T-helper 2 cell (primary cell): ENCODE measurements at places on chromosomes 12 and 14.

DNA sequence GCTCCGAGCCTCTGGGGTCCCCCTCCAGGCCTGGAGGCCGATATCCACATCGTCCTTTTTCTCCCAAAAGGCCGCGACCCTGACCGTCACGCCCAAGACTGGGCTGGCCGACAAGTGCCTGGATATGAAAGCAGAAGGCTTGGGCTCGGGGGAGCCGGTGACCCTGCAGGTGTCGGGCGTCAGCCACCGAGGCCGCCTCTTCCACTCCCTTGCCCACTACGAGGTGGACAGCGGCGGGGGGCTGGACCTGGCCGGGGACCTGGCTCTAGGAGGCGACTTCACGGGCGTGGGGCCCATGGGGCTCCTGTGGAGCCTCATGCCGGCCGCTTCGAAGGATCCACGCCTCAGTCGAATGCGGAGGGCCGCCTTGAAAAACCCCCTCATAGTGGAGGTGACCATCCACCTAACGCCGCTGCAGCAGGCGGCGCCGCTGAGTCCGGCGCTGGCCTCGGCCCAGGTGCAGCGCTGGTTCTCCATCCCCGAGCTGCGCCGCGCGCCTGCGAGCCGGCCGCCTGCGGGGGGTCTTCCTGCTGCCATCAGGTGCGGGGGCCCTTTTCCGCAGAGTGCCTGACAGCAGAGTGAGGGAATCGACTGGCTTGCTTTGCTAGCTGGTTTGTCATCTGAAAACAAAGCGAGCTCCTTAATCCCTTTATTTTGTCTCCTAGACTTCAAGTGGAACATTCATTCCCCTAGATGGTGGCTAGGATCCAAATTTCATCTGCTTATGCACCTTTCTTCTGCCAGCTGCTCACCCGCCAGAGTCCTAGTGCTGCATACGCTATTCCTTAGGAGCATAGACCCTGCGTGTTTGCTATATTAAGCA, 10.6 kb upstream of the DNAL1 start:
- DNase-seq: no peak

GRCh38 chr14:100532906-100533655, 54.1 kb downstream of the BEGAIN start:
- no peak for DNase-seq

DNA sequence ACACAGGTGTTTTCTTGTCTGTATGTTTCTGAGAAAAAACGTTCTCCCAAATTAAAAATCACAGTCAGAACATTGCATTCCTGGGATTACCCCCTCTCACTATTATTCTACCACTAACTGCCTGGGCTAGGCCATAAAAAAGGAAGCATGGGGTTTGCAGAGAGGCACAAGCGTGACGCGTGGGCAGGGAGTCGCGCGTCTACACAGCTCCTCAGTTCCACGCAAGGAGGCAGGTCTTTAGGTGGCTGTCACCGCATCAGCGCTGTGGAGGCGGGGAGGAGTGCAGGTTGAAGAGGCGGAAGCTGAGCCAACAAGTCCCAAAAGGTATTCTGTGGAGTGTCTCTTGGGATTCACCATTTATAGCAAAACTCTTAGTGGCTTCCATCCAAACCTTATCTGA, 109.9 kb downstream of the RIMBP2 start:
- DNase-seq: no peak

DNA sequence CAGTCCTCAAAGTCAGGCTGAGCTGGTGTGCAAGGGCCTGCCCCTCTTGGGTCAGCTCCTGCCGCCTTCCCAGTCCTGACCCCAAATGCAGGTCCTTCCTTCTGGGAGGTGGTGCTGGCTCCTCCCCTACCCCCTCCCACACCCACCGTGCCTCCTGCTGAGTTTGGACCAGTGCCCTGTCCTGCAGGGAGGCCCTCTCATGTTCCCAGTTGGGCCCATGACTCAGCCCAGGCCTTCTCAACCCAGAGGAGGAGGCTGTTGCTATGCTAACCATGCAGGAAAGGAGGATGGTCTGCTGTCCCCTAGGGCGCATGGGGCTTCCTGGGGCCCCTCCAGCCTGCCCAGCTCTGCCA, 4.4 kb downstream of the ZBTB42 start:
- no peak for DNase-seq

GRCh38 chr14:69259168-69259526, 811 bp upstream of the GALNT16 start:
- no peak for DNase-seq

DNA sequence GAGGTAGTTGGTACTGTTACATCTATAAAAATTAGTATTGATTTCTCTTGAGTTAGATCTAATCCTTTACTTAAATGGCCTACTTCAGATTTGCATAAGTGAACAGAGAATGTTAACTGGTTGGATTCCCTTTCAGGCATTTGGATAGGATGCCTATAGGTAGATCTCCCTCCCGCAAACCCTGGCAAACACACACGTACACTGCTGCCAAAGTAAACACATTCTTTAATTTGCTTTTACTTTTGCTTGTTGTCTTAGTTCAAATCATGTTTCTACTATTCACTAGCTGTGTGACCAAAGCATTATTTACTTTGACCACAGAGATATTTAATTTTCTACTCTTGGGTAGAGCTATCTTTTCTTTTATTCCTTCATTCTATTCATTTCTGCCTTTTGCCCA, 936.1 kb upstream of the FBXO33 start:
- DNase-seq: no peak

GRCh38 chr14:56718312-56718711, 92.0 kb downstream of the OTX2 start:
- no peak for DNase-seq

GRCh38 chr14:97179573-97179972, 382.4 kb downstream of the VRK1 start:
- DNase-seq: no peak

GRCh38 chr12:98973395-98973794, 328.3 kb downstream of the APAF1 start:
- DNase-seq: no peak

DNA sequence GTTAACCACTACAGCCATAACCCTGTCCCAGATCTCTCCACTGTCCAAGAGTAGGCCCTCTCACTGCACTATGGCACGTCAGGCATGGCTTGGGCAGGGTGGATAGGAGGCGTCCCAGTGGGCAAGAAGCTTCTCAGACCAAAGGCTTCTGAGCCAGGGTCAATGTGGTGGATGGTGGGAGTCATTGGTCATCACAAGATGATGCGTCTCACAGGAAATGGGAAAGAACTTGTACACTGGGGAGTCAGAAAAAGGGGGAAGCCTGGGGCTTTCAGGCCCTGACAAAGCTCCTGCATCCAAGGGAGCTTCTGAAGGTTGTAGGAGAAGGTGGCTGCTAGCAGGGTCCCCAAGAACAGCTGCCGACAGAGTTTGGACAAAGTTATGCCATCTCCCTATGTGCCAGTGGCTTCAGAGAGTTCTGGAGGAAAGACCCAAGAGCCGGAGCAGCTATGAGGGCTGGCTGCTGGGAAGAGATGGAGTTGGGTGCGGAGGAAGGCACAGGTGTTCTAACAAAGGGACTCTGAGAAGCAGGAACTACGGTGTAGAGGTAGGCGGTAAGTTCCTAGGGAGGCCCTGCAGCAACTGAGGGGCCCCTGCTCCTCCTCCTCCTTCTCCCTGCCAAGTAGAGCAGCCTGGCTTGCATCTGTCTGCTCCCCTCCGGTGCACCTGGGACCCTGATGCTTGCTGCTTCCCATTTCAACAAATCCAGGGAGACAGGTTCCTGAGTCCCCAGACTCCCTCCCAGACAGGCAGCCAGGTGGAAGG, 81.1 kb downstream of the ARL6IP4 start:
- no peak for DNase-seq

- no peak for DNase-seq
Measured at GRCh38 chr12:946212-946611, 3.3 kb downstream of the RAD52 start.

GRCh38 chr14:64873506-64874219, 6.0 kb downstream of the SPTB start:
- no peak for DNase-seq

- no peak for DNase-seq
Measured at GRCh38 chr12:50103767-50104321, at the start of gene GPD1. Gene GPD1 (plus strand): TSS chr12:50104008. CDS start chr12:50104051, 43 bp downstream.

- no peak for DNase-seq
Measured at GRCh38 chr14:56261046-56261445, 142.8 kb downstream of the PELI2 start.

DNA sequence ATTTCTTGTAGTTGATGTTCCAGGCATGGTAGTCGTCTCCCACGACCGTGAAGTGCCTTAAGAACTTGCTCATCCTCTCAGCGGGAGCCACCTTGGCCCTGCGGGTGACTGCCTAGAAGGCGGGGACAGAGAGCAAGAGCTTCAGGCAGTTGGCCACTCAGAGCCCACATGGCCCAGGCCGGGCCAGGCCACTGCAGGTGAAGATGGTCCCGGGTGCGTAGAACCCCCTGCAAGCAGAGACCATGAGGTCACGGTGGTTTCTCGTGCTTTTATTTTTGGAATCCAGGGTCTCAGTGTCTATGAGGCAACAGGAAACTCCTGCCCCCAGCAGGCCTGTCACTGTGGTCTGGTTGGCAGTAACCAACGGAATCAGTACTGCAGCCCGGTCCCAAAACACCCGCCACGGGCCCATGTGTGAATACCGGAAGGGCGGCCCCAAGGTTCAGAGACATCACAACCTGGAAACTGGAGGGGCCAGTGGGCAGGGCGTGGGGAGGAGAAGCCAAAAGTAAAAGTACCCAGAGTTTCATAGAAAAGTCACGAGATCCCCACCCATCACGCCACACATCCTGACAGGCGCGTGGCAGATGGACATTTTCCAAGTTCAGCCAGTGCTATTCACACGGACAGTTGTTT, 27.5 kb downstream of the HVCN1 start:
- DNase-seq: no peak

DNA sequence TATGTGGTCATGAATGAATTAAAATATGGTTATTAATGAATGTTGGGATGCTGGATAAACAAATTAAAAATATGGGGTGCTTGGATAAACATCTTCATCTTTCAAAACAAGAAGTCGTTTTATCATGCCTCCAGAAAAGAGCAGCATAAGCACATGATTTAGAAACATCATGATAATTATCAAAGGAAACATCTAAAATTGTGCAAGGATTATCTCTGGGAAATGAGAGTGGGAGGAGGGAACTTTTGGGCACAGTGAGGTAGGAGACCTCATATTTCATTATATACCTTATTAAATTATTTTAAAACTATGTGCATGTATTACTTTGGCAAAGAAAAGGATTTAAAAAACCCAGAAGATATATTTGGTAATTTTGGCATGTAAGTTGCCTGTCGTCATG, 8.9 kb downstream of the C3AR1 start:
- no peak for DNase-seq

DNA sequence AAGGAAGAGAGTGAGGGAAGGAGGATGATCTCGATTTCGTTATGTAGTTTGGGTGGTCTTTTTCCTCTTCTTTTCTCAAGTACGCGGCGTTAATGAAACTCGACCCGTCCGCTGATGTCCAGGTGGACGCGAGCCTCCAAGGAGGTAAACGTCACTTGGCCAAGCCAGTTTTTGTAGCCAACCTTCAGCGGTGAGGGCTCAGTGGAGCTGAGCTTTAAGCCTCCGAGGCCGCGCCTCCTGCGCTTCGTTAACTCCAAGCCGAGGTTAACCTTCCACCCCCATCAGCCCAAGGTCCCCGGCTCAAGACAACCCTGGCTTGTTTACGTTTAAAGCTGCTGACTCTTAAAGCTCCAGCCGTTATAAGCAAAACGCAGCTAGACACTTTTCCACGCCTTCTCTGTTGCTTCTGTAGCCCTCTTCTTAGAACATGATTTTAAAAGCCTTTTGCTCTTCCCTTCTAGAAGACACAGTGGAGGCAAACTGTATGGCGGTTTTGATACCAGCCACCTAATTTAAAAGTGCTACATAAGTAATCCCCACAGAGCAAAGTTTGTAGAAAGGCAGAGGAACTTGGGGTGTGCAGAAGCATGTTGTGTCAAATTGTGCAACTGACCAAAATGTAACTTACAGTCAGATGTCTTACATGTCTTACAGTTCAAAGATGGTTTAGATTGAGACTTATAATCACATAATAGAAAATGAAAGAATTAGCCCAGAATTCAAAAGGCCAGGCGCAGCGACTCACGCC, 923 bp upstream of the ITPR2 start:
- peak; percentile 9 for DNase-seq

GRCh38 chr12:4143896-4144295, 129.7 kb upstream of the CCND2 start:
- no peak for DNase-seq

DNA sequence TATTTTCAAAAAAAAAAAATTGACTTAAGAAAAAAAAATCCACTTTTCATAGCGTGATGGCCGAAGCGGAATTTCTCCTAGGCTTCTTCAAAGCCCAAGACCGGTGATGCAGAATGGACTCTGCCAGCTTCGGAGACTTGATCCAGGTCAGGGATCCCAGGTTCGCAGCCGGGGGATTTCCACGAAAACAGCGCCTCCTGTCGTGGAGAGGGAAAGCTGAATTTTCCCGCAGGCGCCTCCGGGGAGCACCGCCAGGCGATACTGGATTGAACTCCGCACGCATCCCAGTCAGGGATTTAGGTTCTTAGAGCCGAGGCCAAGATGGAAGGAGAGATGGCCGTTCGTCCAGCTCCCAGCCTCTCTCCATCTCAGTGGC, 2.1 kb downstream of the TTC6 start:
- no peak for DNase-seq

- DNase-seq: no peak
Measured at GRCh38 chr12:608413-608812, 54.8 kb downstream of the NINJ2 start.

DNA sequence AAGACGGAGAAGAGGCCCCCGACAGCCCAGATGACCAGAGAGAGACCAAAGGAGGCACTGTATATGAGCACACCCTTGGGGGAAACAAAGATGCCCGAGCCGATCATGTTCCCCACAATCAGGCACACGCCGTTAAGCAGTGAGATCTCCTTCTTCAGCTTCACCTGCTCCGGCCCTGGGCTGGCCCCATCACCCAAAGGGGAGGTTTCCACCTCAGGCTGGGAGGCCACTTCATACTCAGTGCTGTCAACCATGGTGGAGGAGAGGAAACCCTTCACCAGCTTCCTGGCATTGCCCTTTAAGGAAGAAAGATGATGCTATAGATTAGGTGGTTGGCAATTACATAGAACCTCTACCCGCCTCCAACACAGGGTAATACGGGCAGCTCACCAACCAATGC, 2.1 kb downstream of the SLC7A7 start:
- DNase-seq: no peak

DNA sequence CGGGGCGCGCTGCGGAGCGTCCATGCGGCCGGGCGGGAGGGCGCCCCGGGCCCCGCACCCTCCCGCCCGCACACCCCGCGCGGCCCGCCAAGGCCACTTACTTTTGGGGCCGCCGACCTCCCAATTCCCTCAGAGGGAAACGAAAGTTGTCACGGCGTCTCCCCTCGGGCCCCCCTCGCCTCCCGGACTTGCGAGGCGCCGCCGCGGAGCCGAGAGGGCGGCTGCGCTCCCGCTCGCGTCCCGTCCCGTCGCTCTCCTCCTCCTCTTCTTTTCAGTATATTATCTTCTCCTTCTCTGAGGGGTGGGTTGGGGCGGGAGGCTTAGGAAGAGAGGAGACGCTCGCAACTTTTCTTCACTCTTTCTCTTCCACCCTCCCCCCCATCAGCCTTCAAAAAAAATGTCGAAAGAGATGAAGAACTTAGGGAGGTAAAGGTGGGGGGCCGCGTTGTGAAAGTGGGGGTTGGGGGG, 613 bp downstream of the DUSP16 start:
- peak; percentile 47 for DNase-seq
